Fibroblast of the aortic adventitia (primary cell): ENCODE measurements at places on chromosomes 4 and X.

DNA sequence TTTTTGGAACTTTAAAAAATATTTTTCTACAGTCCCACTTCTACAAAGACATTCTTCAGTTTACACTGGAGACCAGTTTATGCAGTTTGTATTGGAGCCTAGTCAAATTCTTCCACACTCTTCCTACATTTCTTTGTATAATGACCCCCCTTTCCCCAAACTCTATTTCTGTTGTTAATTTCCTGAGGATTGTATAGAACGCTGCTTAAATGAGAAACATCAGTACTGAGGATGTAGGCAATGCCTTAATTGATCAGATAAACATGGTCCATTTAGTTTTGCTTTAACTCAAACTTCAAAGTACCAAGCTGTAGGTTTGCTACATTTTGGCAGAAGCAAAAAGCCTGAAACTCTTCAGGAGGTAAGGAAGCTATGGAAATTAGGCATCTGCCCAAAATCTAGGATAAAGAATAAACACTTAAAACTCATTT, 155.5 kb downstream of the SLC7A11 start:
- DNase-seq, result no peak

DNA sequence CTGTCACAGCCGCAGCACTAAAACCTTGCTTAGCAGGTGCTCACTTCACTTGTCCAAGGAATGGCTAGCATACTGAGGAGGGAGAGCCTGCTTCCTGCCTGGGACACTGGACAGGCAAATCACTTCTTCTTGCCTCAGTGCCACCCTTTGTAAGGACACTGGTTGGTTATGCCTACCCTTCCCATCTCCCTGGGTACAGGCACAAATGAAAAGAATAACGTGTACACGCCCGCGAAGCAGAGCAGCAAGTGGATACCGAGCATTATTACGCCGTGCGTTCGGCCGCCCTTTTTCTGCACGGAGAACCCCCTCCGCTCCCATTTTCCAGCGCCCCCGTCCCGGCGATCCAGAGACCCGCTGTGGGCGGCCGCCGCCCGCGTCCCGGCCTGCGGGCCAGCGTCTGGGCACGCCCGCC, 338 bp upstream of the KLHL2 start:
- DNase-seq, result peak; percentile 33

DNA sequence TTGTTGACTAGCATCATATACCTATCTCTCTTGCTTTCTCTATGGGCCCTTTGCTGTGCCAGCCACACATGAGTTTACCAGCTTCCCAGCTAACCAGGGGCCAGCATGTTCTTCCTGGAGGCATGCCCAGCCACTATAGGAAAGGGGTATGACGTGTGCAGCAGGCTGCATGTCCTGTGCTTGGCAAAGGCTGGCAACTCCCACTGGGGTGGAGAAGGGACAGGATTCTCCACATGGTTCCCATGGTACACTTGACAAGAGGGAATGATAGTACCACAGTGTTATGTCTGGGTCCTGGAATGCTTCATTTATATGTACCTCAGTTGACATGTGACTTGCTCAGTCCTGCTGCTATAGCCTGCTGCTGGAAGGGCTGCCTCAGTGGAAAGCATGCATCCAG, 78.8 kb downstream of the TMEM164 start:
- DNase-seq, result no peak

- no peak for DNase-seq
These were observed 88.9 kb upstream of the TFDP3 start for GRCh38 chrX:133307094-133307493.

- DNase-seq, result no peak
These were observed 337.0 kb downstream of the PDGFC start for GRCh38 chr4:156634612-156635011.
